NB4 (cell line): ENCODE measurements at places on chromosomes 5 and 9.

DNA sequence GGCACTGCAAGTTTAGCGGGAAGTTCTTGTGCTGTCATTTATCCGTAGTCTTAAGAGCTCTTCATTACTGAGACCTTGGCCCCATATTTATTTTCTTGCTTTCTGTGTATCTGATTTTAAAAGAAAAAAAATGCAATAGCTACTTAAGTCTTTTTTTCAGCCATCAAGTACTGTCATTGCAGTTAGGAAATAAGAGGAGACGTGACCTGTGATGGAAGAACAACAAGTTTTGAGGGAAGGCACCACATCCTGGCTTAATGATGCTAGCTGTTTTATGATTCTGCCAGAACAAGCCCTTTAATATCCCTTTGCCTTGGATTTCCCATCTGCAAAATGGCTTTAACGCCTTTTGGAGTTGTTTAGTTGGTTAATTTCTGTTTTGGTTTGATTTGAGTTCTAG is 3.8 kb downstream of the RGMB start:
- no peak for DNase-seq

- peak; percentile 41 for DNase-seq
These were observed 211.9 kb downstream of the NXNL2 start for GRCh38 chr9:88746743-88747398.

GRCh38 chr5:146836226-146836842 is 42.2 kb downstream of the PPP2R2B start:
- DNase-seq: no peak

GRCh38 chr9:38445154-38446043 is 21.1 kb upstream of the IGFBPL1 start:
- DNase-seq: peak; percentile 5

- DNase-seq: no peak
These were observed 47.9 kb upstream of the SMIM32 start for GRCh38 chr5:136240894-136241293.

DNA sequence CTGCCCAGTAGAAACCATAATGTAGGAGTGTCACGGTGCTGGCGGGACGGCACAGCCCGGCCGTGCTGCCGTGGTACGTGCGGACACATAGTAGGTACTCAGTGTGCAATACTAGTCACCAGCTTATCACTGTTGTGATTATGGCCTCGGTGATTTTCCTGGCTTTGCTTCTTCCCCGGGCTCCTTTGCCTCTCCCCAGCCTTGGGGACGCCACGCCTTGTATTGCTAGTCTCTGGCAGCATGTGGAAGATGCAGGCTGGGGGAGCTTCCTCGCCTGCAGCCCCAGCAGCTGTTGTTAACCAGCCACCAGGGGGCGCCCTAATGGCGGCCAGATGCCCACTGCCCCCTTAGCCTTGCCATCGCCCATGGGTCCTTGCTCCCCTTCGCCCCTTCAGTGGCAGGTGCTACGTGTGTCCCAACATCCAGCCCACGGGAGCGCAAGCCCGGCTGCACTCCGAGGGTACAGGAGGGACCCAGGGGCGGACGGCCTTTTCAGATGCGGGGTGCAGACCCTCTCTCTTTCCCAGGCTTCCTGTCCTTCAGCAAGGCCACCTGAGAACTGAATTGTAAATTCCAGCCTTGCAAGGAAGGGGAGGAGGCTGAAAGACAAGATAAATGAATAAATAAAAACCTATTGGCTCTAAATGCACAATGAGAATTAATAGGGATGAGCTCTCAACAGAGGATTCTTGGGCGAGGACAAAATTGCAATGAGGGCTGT is 8.0 kb downstream of the NTNG2 start:
- peak; percentile 74 for DNase-seq

DNA sequence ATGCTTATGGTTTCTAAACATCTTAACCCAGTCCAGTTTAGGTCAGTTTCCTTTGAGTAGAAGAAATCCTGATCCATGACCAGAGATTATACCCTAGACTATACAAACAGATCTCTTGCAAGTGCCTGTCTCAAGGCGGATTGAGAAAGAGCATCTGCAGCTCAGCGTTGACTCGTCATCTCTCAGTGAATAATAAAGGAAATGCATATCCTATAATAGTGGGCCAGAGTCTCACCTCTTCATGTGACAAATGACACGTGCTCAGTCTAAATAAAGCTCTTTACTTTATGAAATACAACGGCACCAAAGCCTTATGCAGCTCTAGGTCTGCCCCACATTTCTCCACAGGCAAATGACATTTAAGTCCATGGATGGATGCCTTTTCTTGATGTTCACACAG is 179.4 kb upstream of the NR3C1 start:
- DNase-seq: peak; percentile 86

DNA sequence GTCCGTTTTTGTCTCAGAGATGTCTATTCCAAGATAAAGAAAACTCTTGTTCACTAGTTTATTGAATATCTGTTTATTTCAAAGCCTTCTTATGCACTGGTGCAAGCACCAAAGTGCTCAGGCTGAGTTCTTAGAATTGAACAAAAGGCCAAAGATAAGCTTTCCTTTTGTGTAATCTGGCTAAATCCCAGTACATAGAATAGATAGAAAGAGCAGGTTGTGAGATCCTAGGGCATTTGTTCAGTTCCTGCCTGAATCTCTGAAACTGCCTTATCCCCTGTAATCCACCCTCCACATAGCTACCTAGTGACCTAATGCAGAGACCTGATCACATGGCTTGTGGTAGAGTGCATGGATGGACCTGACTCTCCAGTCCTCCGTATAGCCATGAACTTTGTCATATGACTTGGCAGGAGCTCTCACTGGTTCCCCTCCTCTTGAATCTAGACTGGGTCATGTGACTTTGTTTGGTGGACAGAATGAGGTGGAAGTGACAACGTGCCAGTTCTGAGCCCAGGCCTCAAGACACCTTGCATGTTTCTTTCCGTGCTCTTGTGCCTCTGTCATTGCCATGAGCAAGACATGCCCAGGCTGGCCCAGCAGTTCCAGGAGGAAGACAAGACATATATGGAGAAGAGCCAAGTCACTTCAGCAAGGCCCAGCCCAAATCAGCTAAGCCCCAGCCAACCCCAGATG is 139.3 kb upstream of the SHB start:
- no peak for DNase-seq

DNA sequence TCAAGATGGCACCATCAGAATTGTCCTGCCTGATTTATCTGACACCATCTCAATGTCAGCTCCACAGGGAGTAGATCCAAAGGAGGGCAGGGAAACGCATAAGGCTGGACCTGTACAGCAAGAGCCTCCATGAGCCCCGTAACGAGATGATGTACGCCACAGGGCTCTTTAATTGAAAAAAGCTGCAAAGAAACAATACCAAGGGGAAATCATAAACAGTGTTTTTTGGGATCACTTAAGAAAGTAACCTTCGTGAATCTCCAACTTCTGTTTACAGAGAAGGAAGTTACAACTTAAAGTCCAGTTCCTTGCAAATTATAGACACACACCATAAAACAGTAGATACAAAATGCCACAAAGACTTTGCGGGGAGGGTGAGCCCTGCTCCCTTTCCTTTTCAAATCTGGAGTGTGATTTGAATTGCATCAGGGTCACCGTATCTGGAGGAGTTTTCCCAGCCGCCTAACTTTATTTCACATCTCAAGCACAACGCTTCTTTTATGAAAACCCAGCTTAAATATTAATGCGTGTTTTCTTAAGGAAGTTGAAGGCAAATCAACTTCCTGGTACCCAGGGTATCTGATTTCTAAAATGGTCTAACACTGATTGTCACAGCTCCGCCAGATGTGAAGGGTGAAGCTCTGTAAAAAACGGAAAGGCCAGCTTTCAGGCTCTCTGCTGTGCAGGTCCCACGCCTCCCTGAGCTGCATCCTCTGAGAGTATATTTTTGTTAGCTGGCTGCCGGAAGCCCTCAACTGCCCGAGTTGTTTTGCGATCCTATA is 88.9 kb downstream of the EBF1 start:
- DNase-seq: no peak

- DNase-seq: no peak
These were observed 15.4 kb upstream of the IARS1 start for GRCh38 chr9:92308893-92309292.

DNA sequence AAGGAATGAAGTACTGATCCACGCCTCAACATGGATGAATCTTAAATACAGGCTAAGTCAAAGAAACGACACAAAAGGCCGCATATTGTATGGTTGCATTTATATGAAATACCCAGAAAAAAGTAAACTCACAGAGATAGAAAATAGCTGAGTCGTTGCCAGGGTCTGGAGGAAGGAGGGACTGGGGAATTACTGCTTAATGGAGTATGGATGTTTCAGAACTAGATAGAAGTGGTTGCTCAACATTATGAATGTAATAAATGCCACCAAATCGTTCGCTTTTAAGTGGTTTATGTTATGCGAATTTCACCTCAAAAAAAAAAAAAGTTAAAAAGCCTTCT is 784 bp upstream of the MSANTD3 start:
- no peak for DNase-seq

- DNase-seq: no peak
These were observed 87.9 kb upstream of the FAM169A start for GRCh38 chr5:74953937-74954720.

- DNase-seq: no peak
These were observed 294.0 kb upstream of the EFNA5 start for GRCh38 chr5:107964722-107965121.
